GM13977 (cell line): ENCODE measurements at places on chromosomes 5 and 9.
A peak's percentile ranks its signal among the peaks of the same experiment; 100 is the strongest.

DNA sequence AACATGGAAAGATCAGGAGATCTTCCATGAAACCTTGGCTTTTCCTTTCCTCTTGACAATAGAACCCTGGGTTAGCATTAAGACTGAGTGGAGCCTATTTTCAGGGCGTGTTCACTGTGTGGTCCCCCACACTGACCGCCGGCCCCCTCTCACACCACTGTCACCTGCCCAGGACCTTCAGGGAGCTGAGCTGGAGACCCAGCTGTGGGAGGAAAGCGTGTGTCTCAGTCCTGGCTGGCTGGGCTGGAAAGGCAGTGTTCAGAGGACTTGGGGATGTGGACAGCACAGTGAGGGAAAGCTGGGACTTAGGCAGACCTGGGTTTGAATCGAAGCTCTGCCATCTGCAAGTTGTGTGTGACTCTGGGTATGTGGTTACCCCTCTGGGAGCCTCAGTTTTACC lies 268.1 kb downstream of the NSG2 start:
- no peak for DNase-seq

DNA sequence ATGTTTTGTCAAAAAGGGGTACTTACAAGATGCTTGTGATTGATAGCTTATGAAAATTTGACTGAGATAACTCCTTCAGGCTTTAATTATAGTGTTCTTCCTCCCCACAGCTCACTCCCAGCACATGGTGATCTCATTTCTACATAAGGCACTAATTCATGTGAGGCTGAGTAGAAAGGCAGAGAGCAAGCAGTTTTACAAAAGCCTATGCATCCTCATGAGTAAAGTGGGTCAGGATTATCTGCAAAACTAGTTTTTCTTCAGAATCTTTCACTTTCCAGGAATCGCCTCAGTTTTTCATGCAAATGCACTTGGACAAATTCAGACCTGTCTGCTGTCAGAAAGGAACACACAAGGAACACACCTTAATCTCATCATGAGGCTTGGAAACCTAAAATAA lies 92.1 kb upstream of the FBN2 start:
- DNase-seq, result no peak

DNA sequence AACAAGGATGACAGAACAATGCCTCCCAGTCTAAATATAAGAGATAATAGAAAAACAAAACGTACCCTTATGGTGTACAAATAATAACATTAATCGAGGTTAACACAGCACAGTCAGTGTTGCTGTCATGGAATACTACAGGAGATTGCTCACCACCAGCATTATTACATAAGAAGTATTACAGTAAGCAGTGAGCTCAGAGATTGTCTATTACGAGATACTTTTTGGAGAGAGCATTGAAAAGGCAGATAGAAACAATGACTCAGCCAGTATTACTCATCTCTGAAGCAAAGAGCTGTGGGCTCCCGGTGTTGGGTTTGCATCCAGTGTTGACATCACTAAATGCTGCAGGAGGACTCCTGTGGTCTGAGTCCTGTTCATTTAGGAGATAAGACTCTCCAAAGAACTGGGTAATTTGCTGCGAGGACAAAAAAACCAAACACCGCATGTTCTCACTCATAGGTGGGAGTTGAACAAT lies 191.9 kb upstream of the SEMA6A start:
- peak; percentile 50 for DNase-seq

DNA sequence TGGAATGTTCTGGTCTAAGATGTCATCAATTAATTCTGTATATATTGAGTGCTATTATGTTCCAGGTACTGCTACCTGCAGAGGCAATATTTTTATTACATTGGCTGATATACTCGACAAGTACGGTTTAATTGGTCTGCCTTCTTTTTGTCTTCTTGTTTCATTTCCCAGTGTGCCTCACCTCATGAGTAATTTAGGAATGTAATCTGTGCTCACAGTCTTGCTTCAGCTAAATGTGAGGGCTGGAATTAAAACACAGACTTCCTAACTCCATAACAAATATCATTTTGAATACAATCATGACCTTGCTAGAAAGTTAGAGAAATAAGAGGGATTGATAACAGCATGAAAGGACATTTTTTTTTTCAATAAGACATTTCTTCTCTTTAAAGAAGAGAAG lies 20.1 kb upstream of the SPINK5 start:
- DNase-seq, result no peak

GRCh38 chr9:82546136-82546535 lies 516.8 kb downstream of the RASEF start:
- no peak for DNase-seq

GRCh38 chr9:75229605-75230332 lies 141.5 kb downstream of the OSTF1 start:
- no peak for DNase-seq

- no peak for DNase-seq
Observed at GRCh38 chr5:89064054-89064453, 181.1 kb upstream of the MEF2C start.

DNA sequence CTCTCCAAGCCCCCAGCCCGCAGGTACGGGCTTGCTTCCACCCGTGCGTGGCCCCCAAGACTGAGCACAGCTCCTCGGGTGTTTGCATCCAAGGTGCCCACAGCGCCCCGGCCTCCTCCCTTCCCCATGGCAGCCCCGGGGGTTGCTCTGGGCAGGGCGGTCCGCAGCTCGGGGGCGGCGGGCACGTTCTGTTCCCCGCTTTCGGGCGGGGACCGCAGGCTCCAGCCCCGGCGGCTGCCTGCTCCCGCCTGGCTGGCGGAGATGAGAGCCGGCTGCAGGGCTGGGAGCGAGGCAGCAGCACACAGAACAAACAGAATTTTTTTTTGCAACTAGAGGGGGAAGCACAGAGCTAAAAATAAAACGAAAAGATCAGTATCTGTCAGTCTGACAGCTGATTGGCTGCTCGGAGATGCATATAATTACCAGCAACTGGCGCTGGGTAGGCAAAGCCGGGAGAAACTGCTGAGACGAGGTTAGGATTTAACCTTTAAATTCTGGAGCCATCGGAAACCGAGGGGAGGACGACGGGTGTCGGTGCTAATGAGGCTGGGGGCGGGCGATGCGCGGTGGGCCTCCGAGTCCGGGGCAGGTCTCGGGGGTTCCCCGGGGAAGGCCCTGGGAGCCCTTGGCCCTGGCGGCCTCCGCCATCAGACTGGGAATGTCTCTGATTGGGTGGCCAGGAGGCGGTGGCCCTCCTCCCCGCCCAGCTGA lies 142.7 kb upstream of the IER5L start:
- DNase-seq, result peak; percentile 87

DNA sequence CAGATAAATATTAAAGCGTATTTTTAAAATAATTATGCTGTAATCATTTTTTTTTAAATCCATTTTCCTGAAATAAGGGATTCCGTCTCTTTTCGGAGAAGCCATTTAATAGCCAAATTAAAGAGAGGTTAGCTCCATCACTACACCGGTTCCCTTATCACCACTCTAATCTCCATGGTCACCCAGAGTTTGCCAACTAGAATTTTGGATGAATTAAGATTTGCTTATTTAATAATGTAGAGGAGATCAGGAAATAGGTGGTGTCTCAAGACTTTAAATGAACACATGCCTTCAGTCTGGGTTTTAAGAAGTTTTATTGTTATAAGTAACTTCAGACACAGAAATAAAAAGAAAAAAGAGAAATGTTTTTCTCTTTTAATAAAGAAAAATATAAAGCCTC lies 151.7 kb downstream of the TTC39B start:
- DNase-seq, result no peak

GRCh38 chr9:110753731-110754231 lies 85.2 kb downstream of the MUSK start:
- DNase-seq, result no peak

- no peak for DNase-seq
Observed at GRCh38 chr5:29218138-29218537, 1975.3 kb upstream of the CDH6 start.

DNA sequence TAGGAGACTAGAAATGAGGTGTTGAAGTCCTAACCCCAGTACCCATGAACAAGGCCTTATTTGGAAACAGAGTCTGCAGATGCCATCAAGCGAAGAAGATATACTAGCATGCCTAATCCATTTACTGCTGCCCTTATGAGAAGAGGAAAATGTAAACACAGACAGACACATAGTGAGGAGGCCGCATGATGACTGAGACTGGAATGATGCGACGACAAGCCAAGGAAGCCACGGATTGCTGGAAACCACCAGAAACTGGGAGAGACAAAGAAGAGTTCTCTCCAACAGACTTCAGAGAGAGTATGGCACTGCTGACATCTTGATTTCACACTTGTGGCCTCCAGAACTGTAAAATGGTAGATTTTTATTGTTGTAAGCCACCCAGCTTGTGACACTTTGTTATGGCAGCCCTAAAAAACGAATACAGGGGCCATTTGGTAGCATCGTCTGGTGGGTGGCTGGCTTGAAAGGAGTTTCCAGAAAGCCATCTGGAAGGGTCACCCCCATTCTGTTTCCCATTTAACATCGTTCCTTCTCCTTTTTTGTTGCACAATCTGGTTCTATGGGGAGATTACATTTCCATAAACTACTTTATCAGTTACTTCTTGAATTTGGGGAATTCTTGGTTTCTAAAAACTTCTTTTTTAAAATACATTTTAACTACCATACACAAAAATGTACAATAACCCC lies 193.1 kb downstream of the HSD17B3 start:
- no peak for DNase-seq

- DNase-seq, result peak; percentile 80
Observed at GRCh38 chr9:21965401-21965951, 28.7 kb downstream of the CDKN2A start.

DNA sequence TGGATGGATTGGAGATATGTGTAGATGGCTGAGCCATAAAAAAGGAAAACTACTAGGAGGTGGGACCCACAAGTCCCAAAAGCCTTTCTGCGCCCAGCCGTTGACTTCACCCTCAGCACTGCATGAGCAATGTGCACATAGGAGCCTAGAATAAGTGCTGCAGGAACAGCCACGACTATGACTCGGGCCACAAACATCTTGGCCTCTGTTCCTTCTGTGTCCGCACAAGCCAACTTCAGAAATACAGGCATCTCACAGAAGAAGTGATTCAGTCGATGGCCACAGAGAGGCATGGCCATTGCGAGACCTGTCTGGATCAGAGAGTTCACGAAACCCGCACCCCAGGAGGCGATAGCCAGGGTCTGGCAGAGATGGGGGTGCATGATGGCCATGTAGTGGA lies 587 bp downstream of the OR2Y1 start:
- DNase-seq, result no peak

DNA sequence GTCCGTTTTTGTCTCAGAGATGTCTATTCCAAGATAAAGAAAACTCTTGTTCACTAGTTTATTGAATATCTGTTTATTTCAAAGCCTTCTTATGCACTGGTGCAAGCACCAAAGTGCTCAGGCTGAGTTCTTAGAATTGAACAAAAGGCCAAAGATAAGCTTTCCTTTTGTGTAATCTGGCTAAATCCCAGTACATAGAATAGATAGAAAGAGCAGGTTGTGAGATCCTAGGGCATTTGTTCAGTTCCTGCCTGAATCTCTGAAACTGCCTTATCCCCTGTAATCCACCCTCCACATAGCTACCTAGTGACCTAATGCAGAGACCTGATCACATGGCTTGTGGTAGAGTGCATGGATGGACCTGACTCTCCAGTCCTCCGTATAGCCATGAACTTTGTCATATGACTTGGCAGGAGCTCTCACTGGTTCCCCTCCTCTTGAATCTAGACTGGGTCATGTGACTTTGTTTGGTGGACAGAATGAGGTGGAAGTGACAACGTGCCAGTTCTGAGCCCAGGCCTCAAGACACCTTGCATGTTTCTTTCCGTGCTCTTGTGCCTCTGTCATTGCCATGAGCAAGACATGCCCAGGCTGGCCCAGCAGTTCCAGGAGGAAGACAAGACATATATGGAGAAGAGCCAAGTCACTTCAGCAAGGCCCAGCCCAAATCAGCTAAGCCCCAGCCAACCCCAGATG lies 139.3 kb upstream of the SHB start:
- DNase-seq, result no peak

DNA sequence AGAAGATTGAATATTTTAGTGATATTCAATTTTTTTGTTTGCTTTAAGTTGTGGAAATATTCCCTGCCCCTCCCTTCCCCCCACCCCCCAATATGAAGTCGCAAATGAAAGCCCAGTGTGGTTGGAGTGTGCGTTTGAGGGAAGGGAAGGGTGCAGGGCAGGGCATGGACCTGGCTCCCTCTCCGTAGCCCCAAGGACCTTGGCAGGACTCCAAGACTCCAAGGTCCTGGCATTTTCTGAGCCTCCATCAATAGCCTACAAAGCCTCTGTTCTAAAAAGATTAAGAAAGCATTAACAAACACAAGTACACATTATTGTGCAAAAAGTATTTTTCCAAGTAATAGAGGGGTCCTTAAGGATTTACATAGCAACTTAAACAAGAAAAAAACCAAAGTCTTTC lies 38.8 kb upstream of the PTPN3 start:
- DNase-seq, result no peak

DNA sequence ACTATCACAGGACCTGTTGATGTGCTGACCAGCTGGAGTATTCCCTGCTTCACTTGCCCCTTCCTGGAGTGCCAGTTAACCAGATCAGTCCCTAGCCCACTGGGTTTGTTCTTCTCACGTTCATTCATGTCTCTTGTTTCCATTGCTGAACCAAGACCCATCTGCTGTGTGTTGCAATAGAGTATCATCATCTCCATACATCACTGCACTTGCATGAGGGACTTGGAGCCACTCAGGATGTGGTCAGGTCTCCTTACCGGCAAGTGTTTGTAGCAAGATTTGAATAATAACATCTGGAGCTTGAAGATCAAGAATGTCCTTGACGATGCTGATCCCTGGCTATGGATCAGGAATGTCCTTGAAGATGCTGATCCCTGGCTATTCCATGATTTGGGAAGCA lies 358.6 kb downstream of the IRX1 start:
- DNase-seq, result no peak

DNA sequence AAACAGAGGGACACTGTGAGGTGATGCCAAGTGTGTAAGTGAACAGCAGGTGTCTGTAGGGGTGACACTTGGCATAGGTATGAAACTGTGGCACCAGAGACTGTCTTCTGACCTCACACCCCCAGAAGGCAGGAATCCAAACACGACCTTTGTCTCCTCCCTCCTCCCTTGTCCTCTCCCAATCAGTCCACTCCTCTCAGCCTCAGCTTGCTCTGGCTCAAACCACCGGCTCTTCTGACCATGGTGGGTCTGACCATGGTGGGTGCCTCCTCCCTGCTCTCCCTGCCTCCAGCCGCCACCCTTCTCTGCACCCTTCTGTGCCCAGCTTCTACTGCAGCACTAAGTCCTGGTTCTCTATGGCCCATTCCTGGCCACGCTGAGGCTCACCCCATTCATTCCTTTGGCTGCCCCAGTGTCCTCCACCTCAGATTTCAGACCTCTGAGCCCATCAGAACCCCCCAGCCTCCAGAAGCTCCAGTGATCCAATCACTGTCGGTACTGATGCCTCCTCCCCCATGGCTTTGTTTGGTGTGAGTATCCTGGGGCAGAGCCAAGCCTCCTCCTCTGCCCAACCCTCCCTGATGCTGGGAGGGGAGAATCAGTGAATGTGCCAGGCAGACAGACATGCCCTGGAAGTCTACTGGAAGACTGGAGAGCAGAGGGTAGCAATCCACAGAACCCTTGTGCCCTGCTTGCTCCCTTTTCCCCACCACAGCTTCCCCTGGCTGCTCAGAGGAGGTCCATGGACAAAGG lies 1.7 kb upstream of the ARID3C start:
- no peak for DNase-seq

GRCh38 chr5:68644971-68645370 lies 429.4 kb downstream of the PIK3R1 start:
- peak; percentile 22 for DNase-seq
